ENCODE measurements at places on chromosomes 5 and 9.
A peak's percentile ranks its signal among the peaks of the same experiment; 100 is the strongest.

- DNase-seq = peak; percentile 5
Observed at GRCh38 chr5:154811653-154812465, 38.5 kb downstream of the FAXDC2 start.

DNA sequence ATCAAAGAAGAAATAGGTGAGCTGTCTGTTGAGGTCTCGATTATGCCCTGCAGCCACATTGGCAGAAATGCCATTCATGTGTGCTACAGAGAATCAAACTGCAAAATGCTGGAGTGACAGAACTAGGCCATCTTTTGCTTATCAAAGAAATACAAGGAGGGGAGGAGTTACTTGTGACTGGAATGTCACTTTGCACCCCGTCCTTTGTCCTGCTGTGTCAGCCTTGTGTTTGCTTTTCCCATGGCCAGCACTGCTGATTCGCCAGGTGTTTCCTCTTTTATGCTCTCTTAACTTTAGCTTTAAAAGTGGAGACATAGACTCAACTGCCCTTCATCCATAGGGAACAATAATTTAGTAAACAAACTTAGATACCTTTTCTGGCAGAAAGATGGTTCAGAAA, 54.3 kb downstream of the SLC46A2 start:
- no peak for DNase-seq

DNA sequence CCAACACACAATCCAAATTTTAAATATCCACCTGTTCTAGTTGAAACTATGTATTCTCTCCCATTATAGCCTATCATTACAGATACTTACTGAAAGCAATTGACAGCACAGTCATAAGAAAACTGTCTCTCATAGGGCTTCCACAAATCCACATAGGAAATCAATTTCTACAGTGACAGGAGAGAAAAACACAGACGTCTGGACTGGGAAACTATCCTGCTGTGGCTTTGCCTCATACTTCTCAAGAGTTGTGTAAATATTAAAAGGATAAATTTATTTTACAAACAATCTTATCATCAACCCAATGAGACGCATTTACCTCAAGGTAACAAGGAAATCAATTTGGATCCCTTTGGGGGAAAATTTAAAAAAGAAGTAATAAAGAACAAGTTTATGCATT, 517.5 kb downstream of the EFNA5 start:
- DNase-seq = no peak

DNA sequence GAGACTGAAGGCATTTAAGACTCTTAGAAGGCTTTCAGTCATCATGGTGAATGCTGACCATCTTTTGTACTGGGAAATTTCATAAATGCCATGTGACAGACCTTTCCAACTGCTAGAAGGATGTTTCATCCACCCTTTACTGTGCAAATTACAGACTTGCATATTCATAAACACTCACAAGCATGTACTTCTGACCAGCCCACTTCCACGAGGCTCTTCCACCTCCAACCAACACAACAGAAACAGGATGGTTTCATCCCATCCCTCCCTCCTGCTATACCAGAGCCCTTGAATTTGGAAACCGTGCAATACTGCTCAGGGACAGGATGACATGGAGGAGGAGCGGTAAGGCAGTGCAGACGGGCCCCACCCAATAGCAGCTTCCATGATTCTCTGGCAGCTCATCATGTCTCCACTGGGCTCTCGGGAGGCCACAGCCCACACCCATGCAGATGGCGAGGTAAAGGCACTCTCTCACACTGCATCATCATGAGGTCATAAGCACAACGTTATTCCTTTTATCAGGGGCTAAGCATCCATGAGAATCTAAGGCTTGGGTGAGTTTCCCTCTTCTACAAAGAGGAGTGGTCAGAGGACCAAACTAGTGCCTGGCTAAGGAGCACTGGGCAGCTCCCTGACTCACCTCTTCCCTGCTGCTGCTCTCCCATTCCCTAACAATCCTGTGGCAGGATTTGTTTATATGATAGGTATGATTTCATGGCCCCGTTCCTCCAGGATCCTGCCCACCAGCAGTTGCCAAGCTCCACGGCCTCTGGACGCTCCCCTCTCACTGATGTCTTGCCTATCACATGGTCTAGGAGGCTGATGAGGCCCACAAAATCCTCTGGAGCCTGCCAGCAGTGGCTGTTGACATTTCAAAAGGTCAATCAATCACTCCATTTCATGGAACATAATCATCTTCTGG, 94.4 kb upstream of the FSTL4 start:
- no peak for DNase-seq

DNA sequence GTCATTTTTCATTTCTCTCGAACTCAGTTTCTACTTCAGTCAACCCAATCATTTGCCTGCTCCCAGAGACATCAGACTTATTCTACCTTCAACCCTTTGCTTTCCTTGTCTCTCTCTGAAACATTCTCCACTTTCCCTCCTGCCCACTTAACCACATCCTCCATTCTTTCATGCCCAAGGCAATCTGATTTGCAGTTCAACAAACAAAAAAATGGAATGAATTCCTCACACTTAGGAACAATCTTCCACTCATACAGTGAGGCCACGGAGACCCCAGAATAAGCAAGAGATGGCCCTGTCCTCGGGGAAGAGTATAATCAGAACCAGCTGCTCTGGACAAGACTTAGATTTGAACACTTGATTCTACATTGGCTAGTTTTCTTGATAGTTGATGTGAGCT, 180.5 kb downstream of the RFK start:
- no peak for DNase-seq

GRCh38 chr5:171898386-171898785, 108.1 kb downstream of the FBXW11 start:
- DNase-seq = no peak

DNA sequence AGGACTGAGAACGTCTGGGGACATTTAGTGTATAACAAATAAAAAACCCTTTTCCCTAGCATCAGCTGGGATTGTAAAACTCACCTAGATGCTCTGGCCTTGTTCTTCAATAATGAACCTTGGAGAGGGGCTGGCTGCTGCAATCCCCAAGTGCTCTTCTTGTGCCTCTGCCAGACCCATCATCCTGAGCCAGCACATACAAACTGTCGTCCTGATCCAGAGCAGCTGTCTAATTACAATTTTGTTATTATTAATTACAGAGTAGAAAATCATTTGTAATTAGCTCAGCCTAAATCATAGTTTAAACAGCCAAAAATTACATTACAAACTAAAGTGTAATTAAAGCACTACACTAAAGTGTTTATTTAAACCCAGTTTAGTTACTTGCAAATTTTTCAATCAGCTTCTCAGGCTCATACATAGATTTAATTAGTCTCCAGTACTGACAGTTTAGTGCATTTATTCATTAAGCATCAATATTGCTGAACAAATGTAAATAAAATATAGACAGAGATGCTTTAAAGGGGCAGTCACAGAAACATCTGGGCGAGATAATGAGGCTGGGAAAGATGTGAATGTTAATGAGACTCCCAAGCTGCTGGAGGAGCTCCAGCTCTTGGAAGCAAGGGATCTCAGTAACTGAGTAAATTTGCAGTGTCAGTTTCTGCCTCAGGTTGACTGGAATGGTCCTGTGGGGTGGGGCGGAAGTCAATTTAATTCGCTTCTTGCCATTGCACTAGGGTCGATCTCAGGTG, 632.3 kb upstream of the TLE4 start:
- no peak for DNase-seq

Measured in iPS DF 19.7 (cell line).